NCI-H1092 (cell line): ENCODE measurements at places on chromosomes 6 and 20.

- no peak for DNase-seq
These were observed 22.4 kb upstream of the TASP1 start for GRCh38 chr20:13661070-13661685.

DNA sequence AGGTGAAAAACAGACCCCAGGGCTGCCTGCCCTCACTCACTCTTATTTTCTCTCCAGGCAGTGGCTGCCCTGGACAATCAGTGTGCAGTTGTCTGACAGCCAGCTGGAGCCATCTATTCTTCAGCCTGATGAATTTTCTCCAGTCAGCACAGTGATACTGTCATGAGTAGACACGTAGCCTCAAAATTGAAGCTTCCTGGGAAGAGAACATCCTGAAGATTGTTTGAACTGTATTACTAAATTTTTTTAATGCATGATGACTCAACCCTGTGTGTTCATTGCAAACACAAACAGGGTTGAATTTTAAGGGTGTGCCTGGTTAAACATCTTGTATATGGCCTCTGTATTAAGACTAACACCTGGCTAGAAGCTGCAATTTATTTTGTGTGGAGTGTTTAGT lies 49.8 kb upstream of the STXBP5 start:
- peak; percentile 7 for DNase-seq

- no peak for DNase-seq
These were observed 40.3 kb upstream of the TENT5A start for GRCh38 chr6:81792826-81793225.

- DNase-seq: no peak
These were observed 1.1 kb upstream of the TRAM2 start for GRCh38 chr6:52577778-52578463.

- DNase-seq: no peak
These were observed 34.8 kb upstream of the CD83 start for GRCh38 chr6:14082771-14083170.

- no peak for DNase-seq
These were observed 170.4 kb downstream of the HTR1B start for GRCh38 chr6:77292564-77293546.

DNA sequence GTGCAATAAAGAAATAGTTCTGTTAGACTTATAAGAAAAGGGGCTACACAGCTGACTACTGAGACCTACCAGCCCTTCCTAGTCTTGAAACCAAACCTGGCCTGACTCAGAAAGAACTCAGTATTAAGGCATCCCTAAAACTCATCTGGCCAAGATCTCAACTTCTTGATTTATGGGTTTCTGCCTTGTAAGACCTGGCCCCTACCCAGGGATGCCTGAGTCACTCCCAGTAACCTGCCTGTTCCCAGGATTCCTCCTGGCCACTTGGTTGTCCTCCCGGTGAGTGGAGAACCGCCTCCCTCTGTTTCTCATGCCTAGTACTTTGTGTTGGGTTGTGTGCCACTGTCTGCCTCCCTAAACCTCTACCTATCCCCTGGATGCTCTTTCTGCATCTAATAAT lies 189.4 kb upstream of the PREP start:
- no peak for DNase-seq

DNA sequence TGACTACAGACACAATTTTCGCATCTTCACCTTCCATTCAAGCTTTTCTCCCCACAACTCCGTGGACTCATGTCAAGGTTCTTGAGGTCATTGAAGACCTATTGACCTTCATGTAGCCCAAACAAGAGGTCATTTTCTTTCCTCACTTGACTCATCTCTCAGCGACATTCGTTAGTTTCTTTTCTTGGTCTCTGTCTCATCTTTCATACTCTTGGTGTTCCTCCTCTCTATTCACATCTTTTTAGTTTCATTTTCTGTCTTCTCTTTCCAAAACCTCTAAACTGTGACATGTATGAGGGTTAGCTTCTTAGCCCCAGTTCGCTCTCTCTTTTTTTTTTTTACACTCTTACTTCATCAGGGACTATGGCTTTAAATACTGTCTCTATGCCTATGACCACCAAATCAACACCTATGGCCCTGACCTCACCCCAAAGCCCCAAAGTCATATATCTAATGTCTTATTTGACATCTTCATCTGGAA lies 128.6 kb upstream of the BACH2 start:
- no peak for DNase-seq

DNA sequence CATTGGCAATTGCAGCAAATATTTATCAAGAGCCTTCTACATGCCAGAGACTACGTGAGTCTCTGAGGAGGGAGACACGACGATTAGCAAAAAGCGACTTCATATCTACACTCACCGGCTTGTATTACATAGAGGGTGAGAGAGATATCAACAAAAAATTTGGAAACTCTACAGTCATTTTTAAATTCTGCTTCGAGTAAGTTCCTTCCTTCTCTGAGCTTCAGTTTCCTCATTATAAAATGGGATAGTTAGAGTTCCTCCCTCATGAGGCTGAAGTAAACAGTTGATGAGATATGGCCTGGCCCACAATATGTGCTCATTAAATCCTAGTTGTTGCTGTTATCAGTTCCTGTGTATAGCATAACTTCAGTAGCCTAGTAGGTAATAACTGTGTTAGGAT lies 64.1 kb upstream of the SIRPA start:
- DNase-seq: no peak

- no peak for DNase-seq
These were observed 80.3 kb upstream of the HTR1E start for GRCh38 chr6:86856937-86857563.

DNA sequence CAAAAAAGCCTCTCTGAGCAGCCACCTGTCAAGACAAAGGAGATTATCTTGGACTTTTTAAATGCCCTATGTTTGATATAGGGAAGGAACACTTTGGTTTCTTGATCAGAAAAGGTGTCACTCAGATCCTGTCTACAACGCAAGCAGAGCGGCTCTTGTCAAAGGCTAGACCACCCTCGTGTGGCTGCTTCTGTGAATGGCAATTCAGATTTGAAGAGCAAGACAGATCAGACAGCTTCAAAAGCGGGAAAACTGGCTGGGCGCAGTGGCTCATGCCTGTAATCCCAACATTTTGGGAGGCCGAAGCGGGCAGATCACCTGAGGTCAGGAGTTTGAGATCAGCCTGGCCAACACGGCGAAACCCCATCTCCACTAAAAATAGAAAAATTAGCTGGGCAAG lies 10.1 kb upstream of the NXT1 start:
- DNase-seq: peak; percentile 54

DNA sequence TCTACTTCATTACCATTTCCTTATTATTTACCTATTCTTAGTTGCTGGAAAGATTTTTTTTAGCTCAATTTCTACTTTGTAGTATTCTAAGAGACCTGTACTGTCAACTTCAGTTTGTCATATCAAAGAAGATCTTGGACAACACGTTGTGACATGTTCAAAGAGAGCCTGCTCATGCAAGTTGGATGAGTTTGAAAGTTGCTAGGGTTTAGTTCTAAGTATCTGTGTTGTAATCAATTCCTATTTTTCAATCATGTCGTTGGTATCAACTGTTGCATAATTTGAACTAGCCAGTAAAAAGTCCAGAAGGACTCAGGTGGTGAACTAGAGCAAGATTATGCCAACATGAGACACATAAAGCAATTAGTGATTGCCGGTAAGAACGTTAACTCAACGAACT lies 30.2 kb downstream of the PKIB start:
- no peak for DNase-seq

- no peak for DNase-seq
These were observed 2.7 kb downstream of the CST9L start for GRCh38 chr20:23565503-23566045.

DNA sequence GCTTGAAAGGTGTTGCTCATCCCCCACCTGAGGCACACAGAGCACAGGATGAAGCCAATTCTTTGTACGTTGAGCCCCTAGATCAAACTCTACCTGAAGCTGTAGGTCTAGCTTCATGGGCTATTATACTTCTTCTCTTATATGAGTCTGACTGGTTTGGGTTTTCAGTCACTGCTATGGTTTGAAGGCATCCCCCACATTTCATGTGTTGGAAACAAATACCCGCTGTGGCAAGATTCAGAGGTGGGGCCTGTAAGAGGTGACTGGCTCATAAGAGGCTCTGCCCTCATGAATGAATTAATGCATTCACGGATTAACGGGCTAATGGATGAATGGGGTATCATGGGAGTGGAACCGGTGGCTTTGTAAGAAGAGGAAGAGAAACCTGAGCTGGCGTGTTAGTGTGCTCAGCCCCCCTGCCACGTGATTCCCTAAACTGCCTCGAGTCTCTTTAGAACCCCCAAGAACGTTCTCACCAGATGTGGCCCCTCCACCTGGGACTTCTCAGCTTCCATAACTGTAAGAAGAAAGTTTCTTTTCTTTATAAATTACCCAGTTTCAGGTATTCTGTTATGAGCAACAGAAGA lies 39.2 kb downstream of the PREX1 start:
- DNase-seq: no peak

- DNase-seq: no peak
These were observed 99.8 kb downstream of the SMOC2 start for GRCh38 chr6:168540713-168541291.

- DNase-seq: no peak
These were observed 177.0 kb upstream of the KCNG1 start for GRCh38 chr20:51199920-51200319.

DNA sequence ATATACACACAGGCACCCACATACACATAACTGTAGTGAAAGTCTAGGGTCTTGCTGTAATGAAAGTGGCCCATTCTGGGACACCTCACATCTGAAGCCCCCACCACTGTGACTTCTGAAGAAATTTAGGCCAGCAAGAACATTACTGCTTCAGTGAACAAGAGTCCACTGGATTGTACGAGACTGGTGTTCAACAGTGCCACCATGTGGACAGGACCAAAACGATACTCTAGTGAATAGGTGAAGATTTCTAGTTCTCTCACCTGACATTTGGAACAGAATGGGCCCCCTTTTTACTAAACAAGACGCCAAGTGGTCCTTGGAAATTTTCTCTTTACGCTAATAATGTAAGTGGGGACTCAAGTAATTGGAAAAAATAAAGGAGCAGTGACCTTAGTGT lies 156.9 kb downstream of the MAFB start:
- DNase-seq: no peak

GRCh38 chr6:36337814-36338213 lies 1.1 kb upstream of the BNIP5 start:
- DNase-seq: no peak

DNA sequence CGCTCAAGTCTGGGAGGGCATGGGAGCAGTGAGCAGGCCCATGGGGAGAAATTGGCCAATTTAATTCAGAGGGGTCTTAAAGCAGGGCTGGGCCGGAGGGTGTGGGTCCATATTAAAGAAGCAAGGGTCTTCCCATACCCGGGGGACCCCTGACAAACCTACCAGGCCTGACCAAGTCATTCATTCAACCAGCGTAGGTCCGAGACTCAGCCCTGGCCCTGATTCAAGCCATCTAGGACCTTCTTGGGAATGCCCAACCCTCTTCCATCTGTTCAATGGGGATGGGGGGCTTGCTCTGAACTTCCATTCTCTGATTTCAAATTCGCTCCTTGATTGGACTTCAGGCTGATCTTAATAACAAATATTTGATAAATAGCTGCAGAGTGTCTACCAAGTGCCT lies 7.3 kb downstream of the ADIG start:
- DNase-seq: no peak

DNA sequence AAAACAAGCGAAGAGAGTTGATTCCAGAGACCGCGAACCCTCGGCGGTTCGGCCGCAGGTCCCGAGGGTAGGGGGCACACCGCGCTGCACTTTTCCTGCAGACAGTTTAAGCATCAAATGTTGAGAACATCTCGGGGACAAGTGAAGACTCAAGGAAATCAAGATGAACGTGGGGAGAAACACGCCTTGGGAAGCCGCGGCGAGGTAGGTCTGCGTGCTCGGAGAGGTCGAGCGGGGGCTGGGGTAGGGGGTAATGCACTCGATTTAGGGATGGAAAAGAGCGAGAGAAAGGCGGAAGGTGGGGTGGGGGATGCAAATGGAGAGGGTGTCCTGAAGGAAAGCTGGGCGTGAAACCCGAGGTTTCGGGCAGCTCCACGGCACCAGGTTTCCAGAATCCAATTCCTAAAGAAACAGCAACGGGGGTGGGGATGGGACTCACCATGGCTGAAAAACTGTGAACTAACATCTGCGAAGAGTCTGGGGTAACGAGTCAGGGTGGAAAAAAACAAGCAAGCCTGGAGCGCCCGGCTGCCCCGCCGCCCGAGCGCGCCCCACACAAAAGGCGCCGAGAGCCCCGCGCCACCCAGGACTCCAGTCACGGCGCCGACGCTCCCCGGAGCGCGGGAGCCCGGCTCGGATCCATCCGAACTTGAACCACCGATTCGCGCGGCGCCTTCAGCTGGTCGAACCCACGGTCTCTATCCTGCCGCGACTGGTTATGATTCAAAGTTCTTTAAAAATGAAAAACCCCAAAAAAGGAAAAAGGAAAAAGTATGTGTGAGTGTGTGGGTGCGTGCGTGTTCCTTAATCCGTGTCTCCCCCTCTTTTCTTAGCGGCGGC lies 3.5 kb downstream of the TFAP2A start:
- no peak for DNase-seq

DNA sequence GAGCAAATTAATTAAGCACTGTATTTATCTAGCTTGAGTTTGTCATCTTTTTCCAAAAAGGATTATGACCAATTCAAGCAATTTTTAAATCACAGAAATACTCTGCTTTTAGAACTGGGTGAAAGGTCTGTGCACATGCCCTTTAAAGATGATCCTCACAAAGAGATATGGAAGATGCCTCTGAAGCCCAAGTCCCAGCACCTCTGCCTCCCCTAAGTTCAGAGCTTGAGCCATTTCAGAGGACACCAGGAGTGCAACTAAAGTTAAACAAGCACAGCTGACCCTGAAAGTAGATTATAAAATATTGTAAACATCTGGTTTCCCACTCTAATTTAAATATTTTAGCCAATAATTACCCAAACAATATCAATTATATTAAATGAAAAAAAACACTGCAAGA lies 139.5 kb upstream of the BEND6 start:
- DNase-seq: no peak

DNA sequence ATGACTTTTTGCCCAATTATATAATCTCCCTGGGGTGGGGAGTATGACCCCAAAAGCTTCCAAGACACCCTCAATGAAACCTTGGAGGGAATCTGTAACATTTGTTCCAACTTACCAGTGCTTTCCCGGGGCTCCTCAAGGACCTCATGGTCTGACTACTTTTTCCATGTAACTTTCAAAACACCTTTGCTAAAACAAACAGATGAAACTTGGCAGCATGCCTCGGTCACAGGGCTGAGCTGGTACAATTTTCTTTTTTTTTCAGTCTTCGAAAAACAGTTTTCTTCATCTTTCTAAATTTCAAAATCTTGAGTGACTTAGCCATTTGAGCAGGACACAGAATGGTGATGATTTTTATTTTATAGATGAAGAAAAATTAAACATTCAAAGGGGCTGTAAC lies 241.2 kb downstream of the BMP7 start:
- no peak for DNase-seq

- DNase-seq: no peak
These were observed 3.5 kb downstream of the AKIRIN2 start for GRCh38 chr6:87698547-87699006.

GRCh38 chr20:25369971-25370370 lies 20.7 kb downstream of the ABHD12 start:
- DNase-seq: no peak

GRCh38 chr20:63518351-63518861 lies 2.2 kb upstream of the PPDPF start:
- DNase-seq: no peak

- no peak for DNase-seq
These were observed 56.6 kb downstream of the SNX14 start for GRCh38 chr6:85537055-85537494.
